ENCODE measurements at places on chromosomes 11 and 22.
A peak's percentile ranks its signal among the peaks of the same experiment; 100 is the strongest.

DNA sequence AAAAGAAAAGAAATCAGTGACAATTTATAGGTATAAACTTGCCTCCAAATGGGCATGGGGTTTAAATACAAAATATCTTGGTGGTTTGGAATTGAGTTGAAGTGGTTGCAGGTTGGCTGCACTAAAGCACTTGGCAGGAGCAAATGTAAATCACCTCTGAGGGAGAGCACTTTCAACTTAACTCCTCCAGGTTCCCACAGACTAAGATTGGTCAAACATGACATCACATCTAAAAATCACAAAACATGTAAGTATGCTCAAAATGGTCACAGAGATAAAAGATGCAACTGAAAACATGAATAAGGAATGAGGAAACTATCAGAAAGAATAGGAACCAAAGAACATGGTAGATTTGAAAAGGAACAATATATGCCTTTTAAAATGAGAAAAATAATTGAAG lies 12.3 kb upstream of the SHANK3 start:
- DNase-seq = no peak

DNA sequence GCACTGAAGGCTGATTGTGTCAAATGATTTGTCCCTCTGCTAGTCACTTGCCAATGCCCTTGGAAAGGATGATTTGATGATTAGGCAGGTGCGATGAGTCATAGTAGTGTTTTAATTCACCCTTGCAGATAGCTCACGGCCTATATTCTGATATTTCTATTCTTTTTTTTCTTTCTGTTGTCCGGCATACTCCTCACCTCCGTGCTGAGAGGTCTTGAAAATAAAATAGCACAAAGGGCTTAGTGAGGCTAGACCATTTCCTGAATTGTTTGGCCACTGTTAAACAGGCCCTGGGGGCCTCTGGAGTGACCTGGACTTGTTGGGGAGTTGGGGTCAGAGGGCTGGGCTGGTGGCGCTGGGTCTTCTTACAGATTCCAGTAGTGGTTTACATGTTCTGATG lies 99.8 kb downstream of the ZBTB16 start:
- no peak for DNase-seq

DNA sequence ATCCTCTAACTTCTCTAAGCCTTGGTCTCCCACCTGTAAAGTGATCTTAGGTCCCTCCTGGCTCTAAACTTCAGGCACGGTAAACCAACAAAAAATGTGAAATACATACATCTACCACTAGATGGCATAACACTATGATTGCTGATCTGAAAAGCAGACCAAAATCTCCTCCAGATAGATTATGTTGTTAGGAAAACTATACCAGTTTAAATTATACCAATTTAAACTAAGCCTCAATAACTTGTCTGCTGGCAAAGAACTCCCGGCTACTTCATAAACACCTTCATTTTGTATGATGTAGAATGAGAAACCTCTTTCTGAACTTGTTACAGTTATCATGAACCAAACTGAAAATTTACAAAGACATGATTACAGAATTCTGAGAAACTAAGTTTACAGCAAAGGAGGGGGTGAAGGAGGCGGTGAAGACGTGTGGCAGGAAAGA lies 85.9 kb downstream of the SBF2 start:
- DNase-seq = peak; percentile 54

DNA sequence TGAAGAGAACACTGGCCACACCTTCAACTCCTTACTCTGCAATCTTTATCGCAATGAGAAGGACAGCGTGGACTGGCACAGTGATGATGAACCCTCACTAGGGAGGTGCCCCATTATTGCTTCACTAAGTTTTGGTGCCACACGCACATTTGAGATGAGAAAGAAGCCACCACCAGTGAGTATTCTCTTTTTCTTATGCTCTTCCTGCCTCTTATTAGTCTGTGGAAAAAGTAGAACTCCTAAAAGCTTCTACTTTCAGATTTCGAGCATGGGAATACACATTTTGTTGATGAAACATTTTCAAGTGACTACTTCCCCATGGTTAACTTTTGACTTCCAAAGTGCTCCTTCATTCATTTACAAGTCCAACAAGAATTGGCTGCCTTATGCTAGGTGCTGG lies 20.9 kb downstream of the ALKBH3 start:
- DNase-seq = no peak

DNA sequence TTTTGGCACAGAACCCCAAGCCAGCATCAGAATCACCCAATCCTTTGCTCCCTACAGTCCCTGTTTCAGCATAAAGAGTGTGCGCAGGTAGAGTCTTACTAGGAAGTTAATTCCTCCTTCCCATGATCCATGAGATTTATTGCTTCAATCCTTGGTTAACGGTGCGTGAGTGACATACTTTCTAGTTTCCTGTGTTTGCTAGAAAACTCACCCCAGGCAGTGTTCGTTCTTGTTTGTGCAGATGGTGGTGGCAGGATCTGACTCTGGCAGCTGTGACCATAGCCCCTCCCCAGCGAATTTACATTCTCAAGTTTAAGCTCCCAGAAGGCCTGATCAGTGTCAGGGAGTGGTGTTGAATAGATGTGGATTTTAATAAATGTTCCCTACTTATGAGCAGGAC lies 106.7 kb upstream of the CCT8L2 start:
- DNase-seq = no peak

- no peak for DNase-seq
Measured at GRCh38 chr11:69537855-69538640, 56.6 kb downstream of the LINC01488 start.

DNA sequence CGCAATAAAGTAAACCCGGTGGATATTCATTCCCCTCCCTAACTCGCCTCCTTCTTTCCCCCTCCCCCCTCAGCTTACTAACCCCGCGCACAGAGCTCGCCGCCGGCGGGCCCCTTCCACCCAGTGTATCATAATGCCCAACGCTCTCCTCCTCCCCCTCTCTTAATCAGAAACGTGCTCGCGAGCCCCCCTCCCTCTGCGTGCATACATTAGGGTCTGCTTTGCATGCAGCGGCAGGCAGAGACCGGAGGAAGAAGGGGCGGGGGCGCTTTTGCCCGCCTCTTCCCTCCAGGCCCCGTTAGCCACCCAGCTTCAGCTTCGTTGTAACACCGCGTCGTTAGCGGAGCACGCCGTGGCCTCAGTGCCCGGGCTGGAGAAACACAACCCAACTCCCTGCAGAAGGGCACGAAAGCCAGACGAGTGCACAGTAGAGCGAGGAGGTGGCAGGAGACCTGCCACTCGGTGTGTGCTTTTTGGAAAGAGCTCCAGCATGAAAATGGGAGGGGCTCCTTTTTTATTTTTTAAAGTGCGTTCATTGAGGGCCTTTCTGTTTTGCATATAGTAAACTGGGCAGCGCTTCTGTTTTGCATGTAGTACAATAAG lies 901 bp upstream of the KMT2A start:
- peak; percentile 32 for DNase-seq

- peak; percentile 77 for DNase-seq
Measured at GRCh38 chr11:34501500-34501899, 12.1 kb downstream of the ELF5 start.

GRCh38 chr11:44324749-44325525 lies 15.0 kb upstream of the ALX4 start:
- no peak for DNase-seq

- peak; percentile 98 for DNase-seq
Measured at GRCh38 chr22:27987557-27987956, 68.5 kb upstream of the PITPNB start.

- DNase-seq = no peak
Measured at GRCh38 chr11:9923280-9923679, 259.4 kb downstream of the SWAP70 start.

- no peak for DNase-seq
Measured at GRCh38 chr11:98800696-98801095, 220.1 kb upstream of the CNTN5 start.

DNA sequence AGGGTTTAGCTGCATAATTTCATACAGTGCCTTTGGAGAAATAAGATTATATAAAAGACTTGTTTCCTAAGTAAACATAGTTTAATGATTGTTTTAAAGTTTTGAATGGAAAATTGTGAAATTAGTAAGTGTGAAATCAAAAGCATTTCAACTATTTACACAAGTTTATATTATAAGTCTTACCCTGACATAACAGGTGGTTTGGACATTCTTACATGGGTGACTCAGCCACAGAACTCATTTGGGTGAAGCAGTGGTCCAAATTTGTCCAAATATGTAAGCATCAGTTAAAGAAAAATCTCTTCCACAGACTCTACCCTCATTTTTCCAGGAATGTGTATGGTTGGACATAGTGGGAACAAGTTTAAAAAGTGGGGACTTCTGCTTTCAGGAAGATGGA lies 68.0 kb downstream of the USP47 start:
- DNase-seq = peak; percentile 74

DNA sequence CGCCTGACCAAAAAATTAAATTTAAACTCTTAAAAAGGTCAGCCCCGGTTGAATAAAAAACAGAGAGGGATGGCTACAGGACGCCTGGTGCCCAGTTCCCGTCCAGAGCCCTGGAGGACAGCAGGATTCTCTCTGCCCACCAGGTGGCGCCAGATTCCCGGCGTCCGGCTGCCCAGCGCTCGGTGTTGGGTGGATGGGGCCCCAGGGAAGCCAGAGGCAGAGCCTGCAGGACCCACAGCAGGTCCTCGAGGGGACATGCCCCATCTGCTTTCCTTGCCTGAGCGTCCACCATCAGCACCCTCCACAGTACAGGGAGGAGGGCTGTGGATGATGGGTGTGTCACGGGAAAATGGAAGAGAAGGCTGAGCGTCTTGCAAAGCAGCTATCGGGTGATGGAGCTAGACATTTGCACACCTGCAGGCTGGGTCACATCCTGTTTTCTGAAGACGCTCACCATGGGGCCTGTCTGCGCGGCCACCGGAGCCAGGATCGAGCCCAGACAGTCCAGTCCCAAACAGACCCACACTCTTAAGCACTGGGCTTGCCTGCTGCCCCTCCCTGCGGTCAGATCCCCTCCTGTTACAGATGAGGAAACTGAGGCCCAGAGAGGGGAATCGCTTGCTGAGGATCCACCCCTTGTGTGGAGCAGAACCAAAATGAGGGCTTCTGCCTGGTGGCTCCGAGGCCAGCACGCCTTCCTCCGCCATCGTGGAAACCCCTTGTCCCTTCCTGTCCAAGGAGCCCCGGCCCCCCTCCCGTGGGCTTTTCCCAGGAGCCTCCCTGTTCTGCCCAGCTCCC lies 18.5 kb upstream of the CBX7 start:
- peak; percentile 77 for DNase-seq

GRCh38 chr11:8531312-8531711 lies 62.7 kb downstream of the STK33 start:
- peak; percentile 0 for DNase-seq

GRCh38 chr11:10909141-10909883 lies 51.5 kb upstream of the ZBED5 start:
- DNase-seq = peak; percentile 55

DNA sequence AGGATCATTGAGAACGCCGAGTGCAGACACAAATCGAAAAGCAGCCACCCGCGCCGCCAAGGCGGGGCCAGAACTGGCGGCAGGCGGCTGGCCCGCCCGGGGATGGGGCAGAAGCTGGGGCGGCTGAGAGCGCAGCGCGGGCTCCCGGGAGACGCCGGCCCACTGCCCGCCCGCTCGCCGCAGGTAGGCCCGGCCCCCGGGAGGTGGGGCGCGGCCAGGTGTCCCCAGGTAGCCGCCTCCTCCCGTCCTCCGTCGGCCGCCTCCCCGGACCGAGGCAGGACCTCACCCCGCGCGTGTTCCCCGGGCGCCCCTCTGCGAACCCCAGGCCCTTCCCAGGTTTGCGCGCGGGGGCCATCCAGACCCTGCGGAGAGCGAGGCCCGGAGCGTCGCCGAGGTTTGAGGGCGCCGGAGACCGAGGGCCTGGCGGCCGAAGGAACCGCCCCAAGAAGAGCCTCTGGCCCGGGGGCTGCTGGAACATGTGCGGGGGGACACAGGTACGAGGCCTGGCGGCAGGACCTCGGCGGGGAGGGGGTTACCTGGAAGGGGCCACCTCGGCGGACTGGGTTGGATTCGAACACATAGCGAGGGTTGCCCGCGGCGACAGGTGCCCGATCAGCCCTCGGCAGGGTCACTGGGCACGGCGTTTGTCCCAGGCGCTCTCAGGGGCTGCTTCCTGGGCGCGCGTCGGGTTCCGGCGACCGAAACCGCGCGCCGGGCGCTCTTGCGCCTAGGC lies at the start of gene PRRG4:
PRRG4 (plus strand) TSS at position 248 of the 733 bp plus-strand sequence. CDS start 603 bp downstream, outside the sequence.
- DNase-seq = peak; percentile 27

DNA sequence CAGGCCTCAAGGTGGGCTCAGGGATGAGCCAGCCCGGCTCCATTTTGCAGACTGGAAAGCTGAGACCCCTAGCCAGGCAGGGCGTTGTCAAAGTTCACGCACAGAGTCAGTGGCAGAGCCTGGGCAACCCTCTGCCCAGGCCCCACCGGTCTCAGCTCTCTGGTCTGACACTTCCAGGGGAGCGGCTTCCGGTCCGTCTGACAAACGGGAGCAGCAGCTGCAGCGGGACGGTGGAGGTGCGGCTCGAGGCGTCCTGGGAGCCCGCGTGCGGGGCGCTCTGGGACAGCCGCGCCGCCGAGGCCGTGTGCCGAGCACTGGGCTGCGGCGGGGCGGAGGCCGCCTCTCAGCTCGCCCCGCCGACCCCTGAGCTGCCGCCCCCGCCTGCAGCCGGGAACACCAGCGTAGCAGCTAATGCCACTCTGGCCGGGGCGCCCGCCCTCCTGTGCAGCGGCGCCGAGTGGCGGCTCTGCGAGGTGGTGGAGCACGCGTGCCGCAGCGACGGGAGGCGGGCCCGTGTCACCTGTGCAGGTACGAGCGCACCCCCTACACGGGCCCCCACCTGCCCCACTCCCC lies 36.0 kb downstream of the CD6 start:
- DNase-seq = no peak

DNA sequence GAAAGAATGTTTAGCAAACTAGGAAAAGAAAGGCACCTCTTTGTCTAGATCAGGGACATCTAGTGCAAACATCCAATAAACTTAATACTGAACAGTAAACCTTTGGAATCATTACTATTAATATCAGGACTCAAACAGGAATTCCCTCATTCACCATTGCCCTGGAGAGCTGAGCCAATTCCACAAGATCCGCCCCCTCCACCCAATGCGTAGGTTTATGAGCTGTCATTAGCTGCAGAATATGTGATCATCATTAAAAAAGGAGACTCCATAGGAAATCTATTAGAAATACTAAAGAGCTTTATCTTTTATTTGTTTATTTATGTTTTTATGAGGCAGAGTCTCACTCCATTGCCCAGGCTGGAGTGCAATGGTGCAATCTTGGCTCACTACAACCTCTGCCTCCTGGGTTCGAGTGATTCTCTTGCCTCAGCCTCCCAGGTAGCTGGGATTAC lies 5.5 kb downstream of the IL17REL start:
- DNase-seq = no peak

- no peak for DNase-seq
Measured at GRCh38 chr22:44479662-44480061, 18.4 kb downstream of the RTL6 start.
